Activated CD4-positive, alpha-beta T cell treated with anti-CD3 and anti-CD28 coated beads, Interleukin-10, Interleukin-2, amounts not matched to agents 100 ng/mL and 50 ng/mL, durations not matched to agents 16 hours and 8 hours (primary cell): ENCODE measurements at places on chromosomes 4 and X.
A peak's percentile ranks its signal among the peaks of the same experiment; 100 is the strongest.

DNA sequence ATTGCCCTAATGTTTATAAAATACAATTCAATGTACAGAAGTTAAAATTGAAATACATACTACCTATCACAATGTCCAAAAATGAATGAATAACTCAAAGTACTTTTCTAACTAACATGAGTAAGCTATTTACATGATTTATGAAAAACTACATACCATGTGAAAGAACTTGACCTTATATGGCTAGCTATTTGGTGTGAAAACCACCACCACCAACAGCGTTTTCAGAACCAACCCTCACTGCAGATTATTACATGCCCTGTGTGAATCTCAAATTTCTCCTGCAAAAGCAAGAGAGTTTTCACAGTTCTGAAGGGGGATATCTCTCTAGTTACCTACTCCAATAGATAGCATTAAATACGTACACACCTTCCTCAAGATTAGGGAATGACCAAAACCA, 198.5 kb downstream of the SPATA18 start:
- no peak for DNase-seq

GRCh38 chr4:128955751-128956150, 137.6 kb downstream of the SCLT1 start:
- no peak for DNase-seq

- DNase-seq, result no peak
These were observed 132.0 kb upstream of the TET2 start for GRCh38 chr4:105014635-105015034.

DNA sequence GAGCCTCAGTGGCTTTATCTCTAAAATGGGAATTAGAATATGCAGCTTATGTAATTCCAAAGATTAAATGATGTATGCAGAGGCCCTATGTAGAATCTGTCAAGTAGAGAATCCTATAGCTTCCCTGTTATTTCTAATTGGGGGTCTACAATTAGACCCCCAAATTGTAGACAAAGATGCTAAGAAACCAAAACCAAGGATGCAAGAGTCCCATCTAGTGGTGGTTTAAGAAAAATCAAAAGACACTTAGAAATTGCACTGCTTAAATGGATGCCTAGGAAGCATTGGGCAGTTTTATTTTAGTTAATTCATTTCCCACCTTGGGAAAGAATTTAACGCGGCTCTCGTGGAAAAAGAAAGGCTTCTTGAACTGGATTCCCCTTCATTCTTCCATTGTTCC, 115.2 kb downstream of the GABRA2 start:
- no peak for DNase-seq

- DNase-seq, result no peak
These were observed 84.7 kb downstream of the NHS start for GRCh38 chrX:17459661-17460060.

DNA sequence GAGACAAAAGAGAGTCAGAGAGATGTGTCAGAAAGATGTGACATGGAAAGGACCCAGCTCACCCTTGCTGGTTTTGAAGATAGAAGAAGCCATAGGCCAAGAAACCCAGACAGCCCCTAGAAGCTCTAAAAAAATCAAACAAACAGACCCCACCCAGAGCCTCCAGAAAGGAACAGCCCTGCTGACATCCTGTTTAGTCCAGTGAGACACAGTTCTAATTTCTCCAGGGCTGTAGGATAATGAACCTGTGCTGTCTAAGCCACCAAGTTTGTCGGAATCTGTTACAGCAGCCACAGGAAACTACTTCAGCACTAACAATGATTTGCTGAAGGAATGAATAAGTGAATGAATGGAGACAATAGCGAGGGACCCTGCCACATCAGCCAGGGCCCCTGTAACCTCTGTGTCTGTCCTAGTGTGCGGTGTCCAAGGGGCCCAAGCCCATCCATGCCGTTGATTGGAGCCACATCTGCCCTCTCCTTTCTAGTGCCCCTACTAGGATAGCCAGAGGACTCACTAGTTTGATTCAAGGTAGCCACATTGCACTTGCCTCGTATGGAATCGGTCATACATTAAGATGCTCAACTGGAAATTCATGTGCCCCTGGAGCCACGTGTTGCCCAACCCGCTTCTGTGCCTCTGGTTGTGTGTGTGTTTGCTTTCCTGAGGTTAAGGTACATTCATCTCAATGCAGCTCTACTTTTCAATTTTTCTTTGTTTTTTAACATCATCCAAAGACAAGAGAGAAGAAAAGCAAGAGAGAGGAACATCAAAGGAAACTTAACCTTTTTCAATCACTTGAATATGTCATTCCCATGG, 32.5 kb upstream of the SLC2A9 start:
- no peak for DNase-seq

DNA sequence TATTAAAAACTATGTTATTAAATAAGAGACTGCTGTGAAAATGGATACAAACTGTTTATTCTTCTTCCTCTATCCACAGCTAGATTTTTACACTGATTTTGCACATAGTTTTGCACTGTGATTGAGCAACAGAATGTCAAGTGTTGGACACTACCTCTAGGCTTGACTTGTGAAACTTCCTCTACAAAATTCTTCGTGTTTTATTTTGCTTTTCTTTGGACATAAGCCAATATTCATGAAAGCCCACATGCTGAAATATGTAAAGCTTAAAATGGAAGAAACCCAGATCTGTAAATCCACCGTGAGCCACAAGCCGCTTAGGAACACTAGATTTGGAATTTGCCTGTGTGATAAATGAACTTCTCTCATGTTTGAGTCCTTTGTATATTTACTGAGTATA, 849.4 kb downstream of the FSTL5 start:
- no peak for DNase-seq

GRCh38 chrX:132833373-132833772, 125.1 kb downstream of the HS6ST2 start:
- no peak for DNase-seq

DNA sequence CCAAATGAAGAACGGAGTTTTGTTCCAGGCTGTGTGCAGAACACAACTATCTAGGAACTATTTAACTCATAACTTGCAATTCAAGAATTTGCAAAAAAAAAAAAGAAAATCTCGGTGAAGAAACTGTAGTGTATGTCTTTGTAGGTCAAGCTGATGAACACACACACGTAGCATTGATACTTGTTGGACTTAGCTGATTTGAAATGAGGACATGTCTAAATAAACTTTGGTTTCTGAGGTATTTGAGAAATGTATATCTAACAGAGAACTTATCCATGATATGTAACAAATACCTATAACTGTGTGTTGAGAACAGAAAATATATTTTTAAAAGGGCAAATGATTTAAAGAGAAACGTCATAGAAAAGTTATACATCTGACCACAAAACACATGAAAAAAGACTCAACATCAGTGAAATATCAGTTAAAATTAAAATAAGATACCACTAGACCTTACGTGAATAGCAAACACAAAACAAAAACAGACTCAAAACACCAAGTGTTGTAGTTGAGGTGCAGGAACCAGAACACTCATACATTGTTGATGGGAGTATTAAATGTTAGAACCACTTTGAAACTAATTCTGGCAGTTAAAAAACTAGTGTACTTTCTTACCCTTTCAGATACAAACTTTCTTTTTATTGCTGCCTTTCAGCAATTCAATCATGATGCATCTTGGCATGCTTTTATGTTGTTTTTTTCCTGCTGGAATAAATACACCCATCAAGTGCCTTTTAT, 1535.8 kb upstream of the PCDH10 start:
- DNase-seq, result no peak

DNA sequence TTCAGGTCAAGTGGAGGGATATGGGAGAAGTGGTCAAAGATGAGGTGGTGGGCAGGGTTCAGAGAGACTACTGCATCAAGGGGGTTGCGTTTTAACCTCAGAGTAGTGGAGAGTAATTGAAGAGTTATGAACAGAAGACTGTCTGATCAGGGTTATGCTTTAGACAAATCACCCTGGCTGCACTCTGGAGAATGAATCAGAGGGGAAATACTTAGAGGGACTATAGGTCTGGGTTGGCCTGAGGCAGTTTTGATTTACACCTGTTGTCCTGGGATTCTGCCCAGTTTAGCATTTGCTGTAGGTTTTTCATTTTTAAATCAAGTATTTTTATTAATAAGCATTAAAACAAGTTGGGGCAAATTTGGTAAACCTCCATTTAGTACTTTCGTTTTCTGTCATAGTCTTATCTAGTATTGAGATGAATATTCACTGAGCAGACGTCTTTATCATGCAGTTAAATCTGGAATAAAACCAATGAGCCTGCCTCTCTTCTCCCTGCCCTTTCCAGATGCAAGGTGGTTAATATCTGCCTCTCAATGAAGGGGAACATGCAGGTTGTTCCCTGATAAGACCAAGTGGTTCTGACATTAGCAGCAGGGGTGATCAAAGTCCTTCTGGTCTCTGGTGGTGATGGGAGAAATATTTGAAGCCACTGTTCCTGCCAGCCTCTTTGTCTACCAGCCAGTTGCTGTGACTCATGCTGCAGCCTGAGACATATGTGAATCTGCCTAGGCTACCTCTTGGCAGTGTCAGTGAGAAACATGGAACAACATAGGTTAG, 116.0 kb upstream of the RPS6KA3 start:
- DNase-seq, result peak; percentile 52

- DNase-seq, result no peak
These were observed 138.5 kb downstream of the DCLK2 start for GRCh38 chr4:150216726-150217125.

GRCh38 chrX:23003116-23003515, 3.4 kb downstream of the DDX53 start:
- no peak for DNase-seq

DNA sequence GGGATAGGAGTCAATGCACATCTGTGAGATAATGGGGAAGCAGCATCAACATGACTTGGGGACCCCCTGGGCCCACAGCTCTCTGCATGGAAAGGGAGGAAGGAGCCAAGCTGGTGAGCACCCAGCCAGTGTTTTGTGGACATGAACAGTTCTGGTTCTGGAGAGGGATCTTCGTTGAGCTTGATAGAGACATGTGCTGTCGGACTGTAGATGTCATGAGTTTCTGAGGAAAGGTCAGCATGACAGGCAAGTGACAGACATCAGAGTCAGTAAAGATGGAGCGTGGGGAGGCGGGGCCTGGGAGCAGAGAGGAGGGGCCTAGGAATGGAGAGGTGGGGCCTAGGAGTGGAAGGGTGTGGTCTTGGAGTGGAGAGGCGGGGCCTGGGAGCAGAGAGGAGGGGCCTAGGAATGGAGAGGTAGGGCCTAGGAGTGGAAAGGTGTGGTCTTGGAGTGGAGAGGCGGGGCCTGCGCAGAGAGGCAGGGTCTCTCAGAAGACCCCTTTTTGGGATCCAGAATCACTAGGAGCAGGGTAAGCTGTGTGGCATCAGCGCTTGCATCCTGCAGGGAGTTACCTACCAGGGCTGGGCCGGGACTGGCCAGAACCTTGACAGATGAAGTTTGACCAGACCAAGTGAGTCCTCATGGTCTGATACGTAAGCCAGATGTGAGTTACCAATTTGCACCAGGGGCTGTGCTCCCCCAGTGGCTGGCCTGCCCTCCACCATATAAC, 33.7 kb downstream of the PIGG start:
- no peak for DNase-seq

DNA sequence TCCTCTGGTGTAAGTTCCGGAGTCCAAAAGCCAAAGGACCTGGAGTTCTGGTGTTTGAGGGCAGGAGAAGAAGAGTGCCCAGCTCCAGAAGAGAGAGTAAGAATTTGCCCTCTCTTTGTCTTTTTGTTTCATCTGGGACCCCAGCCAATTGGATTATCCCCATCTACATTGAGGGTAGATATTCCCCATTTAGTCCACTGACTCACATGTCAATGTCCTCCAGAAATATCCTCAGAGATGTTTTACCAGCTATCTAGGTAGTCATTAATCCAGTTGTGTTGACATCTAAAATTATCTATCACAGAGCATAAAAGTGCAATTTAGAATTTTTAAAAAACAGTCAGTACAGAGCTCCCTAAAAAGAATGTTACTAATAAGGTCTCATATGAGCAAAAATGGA, 132.9 kb upstream of the TMEM47 start:
- DNase-seq, result no peak

DNA sequence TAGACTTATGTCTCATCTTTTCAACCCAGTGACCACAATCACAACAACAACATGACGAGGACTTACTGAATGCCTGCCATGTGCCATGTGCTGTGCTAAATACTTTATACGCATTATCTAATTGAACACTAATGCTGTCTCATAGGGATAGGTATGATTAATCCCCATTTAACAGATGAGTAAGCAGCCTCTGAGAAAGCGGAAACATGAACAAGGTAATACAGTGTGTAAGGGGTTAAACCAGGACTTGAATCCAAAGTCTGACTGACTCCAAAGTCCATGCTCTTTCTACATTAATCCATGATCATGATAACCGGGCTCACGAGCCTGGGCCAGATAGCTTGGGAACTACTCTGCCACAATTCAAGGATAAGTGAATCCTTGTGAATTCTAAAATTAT, 105.3 kb upstream of the MBNL3 start:
- DNase-seq, result no peak

DNA sequence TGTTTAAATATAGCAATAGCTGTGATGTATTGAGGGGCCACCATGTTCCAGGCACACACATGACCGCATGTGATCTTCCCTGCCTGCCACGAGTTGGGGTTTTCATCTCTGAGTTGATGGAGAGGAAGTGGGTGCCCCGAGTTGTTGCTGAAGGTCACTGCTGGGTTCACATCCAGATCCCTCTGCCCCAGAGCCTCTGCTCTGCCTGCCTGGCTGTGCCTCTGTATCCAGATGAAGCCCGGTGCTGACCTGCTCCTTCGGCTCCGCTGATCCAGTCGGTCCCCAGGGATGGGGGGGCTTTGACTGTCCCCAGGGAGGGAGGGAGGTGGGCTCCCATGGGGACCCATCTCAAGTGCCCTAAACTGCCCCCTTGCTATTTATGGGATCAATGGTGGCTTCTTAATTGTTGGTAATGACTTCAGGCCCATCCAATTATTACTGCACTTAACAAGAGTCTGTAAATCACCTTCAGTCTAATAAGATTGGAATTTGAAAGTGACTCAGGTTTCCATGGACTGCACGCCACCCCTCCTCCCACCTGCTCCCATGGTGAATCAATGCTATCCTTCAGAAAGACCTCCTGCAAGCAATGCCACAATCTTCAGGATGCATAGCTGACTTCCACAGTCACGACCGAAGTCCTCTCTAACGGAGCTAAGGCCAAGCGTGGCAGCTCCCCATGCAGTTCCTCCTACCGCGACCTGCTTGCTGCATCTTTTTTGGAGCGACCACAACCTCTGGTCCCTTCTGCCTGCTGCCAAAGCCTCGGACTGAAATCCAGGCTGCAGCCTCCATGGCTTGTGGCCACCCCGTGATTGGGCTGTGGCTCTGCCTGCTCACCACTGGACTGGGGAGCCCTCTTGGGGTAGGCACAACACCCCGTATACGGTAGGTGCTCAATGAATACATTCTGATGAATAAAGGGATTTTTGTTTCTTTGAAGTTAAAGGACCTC, 73.1 kb downstream of the CPZ start:
- DNase-seq, result no peak

- DNase-seq, result no peak
These were observed 134.2 kb downstream of the PWWP3B start for GRCh38 chrX:106302304-106302703.

GRCh38 chr4:78803983-78804382, 27.8 kb downstream of the BMP2K start:
- DNase-seq, result no peak

DNA sequence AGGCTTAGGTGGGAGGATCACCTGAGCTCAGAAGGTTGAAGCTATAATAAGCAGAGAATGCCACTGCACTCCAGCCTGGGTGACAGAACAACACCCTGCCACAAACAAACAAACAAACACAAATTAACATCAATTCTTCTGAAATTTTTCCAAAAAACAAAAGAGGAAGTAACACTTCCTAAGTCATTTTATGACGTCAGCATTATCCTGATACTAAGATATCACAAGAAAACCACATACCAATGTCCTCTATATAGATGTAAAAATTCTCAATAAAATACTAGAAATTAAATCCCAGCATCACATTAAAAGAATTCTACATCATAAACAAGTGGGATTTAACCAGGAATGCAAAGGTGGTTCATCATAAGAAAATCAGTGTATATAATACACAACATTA, 64.4 kb upstream of the STK26 start:
- no peak for DNase-seq
